ENCODE measurements at places on chromosomes 4 and X. TPM values are rescaled to one million over a fixed set of nuclear protein-coding genes. Genes with fewer than 3 reads are reported as not detected.

LINC00632 gene
- total RNA-seq, result 314 TPM

FATE1 gene
- not detected for total RNA-seq

DNA sequence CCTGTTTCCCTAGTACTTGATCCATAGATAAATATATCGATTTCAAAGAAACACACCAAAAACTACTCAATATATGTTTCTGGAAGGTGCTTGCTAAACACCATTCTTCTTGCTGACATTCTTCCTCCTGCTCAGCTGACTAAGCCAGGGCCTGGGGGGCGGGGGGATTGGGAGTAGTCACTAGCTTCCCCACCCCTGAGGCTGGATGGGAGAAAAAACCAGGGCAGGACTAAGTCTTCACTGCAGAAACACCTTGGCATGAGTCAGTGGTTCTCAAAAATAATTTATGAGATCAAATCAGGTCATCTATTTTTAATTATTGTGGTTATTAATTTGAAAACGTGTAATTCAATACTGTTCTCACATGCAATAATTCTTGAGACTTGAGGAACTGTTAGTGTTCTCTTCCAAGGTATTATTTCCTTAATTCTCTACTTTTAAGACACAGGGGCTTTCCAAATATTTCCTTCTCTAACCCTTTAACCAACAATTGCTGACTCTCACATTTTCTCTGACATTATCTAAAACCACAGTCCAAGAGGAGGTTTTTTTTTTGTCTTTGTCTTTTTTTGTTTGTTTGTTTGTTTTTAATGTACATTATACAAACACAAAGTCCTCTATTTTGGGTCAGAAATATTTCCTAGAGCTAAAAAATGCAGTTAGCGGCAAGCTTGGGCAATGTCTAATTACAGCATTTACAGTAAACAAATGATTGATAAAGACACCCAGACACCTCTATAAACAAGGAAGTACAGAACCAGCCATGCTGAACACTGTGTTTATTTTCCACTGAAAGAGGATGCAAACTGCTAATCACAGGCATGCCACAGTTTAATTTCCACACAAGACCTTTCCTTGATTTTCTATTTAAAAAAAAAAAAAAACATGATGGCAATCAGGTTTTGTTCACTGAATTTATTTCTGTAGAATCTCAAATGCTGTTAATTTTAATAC, 120.3 kb upstream of the USP9X start:
- no peaks in the 10 kb centered on the region for H3K27me3 ChIP-seq
- DNase-seq, result no peak
- no peak overlapping the region for H3K4me3 ChIP-seq
- H3K27ac ChIP-seq, result no peak overlapping the region
- H3K36me3 ChIP-seq, result peaks cover 4% of the 10 kb centered on the region

GRCh38 chr4:108636246-108636645, 14.2 kb upstream of the OSTC start:
- no peaks in the 10 kb centered on the region for H3K4me1 ChIP-seq
- H3K27ac ChIP-seq, result no peak overlapping the region
- no peak for DNase-seq
- peaks cover 17% of the 10 kb centered on the region for H3K36me3 ChIP-seq

DNA sequence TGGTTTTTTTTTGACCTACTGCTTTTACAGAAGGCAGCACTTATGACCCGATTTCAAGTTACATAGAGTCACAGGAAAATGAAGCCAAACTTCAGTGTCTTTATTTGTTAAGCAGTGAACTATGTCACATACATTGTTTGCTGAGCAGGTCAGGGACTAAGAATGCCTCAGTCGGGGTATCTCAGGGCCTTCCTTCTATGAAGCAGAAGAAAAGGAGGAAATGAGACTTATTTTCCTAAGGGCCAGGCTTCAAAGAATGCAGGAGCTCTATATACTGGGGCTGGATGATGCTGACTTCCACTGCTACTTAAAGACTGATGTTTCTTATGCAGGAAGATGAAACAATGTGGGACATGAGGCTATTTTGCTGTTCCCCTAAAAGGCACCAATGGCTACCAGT, 558.4 kb upstream of the IGFBP7 start:
- H3K4me3 ChIP-seq, result no peak overlapping the region
- no peak for DNase-seq
- H3K27ac ChIP-seq, result no peak overlapping the region
- peaks cover 8% of the 10 kb centered on the region for H3K4me1 ChIP-seq
- H3K36me3 ChIP-seq, result no peaks in the 10 kb centered on the region

DNA sequence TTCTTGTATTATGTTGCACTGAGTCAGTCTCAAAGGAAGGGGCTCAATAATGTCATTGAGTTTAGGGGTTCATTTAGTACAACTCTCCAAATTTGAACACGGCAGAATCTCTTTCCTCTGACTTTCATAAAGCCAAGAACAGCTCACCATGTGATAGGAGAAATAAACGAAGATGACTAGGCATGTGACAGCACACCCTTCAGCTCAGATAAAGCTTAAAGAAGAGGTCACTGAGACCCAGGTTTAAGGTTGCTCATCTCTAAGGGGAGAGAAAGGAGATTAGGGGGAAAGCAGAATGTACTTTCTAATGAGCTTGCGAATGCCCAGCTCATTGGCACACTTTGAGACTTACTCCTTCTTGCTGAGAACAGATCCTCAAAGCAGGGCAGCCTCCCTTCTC, 89.0 kb downstream of the PLAC1 start:
- H3K27ac ChIP-seq, result no peak overlapping the region
- H3K4me1 ChIP-seq, result peaks cover 31% of the 10 kb centered on the region

DNA sequence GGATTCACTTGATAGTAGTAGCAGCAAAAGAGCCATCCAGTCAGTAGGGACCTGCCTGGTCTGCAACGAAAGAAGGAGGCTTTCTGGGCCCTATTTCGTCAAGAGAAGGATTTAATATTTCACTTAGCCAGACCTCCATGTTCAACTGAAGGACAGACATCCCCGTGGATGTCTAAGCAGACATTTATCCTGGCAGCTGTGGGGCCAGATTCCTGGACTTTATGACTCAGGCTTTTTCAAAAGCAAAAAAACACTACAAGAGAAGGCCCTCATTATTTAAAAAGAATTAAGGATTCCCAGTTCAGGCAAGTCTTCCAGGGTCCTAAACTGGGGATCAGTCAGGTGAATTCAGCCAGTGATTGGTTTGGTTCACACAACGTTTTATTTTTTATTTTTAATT, 88.5 kb upstream of the TSPAN5 start:
- no peaks in the 10 kb centered on the region for H3K36me3 ChIP-seq
- DNase-seq, result no peak
- no peak overlapping the region for H3K4me3 ChIP-seq
- no peaks in the 10 kb centered on the region for H3K27me3 ChIP-seq
- peaks cover 18% of the 10 kb centered on the region for H3K4me1 ChIP-seq

- H3K4me1 ChIP-seq, result peaks cover 3% of the 10 kb centered on the region
- H3K4me3 ChIP-seq, result no peak overlapping the region
- DNase-seq, result no peak
These were observed 5.3 kb downstream of the FGF5 start for GRCh38 chr4:80271801-80272200.

DNA sequence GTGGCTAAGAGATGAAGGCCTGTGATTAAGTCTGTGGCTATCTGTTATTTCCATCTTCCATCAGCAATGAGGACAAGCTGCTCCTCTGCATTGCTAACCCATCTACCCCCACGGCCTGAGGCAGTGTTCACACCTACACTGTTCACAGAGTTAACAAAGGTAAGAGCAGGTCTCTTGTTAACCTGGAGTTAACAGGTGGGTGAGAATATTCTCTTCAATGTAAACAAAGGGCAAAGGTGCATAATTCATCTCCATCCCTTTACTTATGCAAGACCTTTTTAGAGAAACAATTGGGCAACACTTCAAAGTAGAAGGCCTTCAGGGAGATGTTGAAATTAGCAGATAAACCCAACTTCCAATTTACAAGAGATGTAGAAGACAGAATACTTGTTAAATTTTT, 2.8 kb downstream of the SLC35A2 start:
- no peak for DNase-seq
- H3K27ac ChIP-seq, result no peak overlapping the region
- peaks cover 6% of the 10 kb centered on the region for H3K36me3 ChIP-seq

DNA sequence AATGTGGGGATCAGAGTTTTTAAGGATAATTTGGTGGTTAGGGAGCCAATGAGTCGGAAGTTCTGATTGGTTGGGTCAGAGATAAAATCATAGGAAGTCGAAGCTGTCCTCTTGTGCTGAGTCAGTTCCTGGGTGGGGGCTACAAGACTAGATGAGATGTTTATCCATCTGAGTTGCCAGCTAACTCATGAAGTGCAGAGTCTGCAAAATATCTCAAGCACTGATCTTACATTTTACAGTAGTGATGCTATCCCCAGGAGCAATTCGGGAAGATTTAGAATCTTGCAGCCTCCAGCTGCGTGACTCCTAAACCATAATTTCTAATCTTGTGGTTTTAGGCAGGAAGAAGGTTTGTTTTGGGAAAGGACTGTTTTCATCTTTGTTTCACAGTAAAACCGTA, 565.8 kb upstream of the SPANXN1 start:
- no peak overlapping the region for H3K27ac ChIP-seq
- no peak for DNase-seq
- H3K4me3 ChIP-seq, result no peak overlapping the region
- no peaks in the 10 kb centered on the region for H3K36me3 ChIP-seq
- no peaks in the 10 kb centered on the region for H3K4me1 ChIP-seq

Measured in neural crest cell (in vitro differentiated cells).